ENCODE measurements at places on chromosomes 5 and 9.
A peak's percentile ranks its signal among the peaks of the same experiment; 100 is the strongest.

GRCh38 chr9:133537257-133537656 lies 2.8 kb downstream of the ADAMTSL2 start:
- H3K36me3 ChIP-seq, result no peaks in the 10 kb centered on the region
- H3K4me1 ChIP-seq, result no peaks in the 10 kb centered on the region
- no peak for DNase-seq
- H3K27ac ChIP-seq, result no peak overlapping the region
- H3K27me3 ChIP-seq, result peaks cover 38% of the 10 kb centered on the region

DNA sequence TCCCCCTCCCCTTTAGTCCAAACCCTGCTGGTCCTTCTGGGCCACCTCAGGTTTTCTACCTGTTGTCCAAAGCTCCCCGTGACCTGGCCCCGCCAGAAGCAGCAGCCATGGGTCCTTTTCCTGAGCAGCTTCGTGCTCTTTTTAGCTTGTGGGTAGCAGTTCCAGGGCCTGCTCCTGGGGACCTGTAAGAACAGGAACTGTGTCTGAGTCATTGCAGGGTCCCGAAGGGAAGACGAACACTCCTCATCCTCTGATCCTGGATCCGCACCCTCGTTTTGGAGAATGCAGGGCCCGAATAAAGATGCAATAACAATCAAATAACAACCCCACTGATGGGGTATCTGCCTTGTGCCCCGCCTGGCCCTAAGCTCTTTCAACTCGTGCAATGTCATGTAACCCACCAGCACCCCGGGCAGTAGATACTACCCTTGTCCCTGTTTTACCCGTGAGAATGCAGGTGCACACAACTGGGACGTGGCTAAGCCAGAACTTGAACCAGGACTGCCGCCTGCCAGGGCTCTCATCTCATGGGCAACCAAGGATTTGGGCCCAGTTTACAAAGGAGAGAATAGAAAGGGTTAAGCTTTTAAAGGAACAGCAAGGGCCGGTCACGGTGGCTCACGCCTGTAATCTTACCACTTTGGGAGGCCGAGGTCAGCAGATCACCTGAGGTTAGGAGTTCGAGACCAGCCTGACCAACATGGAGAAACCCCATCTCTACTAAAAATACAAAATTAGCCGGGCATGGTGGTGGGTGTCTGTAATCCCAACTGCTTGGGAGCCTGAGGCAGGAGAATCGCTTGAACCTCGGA lies 33.2 kb downstream of the NEK6 start:
- peaks cover 76% of the 10 kb centered on the region for H3K36me3 ChIP-seq
- no peaks in the 10 kb centered on the region for H3K27me3 ChIP-seq

DNA sequence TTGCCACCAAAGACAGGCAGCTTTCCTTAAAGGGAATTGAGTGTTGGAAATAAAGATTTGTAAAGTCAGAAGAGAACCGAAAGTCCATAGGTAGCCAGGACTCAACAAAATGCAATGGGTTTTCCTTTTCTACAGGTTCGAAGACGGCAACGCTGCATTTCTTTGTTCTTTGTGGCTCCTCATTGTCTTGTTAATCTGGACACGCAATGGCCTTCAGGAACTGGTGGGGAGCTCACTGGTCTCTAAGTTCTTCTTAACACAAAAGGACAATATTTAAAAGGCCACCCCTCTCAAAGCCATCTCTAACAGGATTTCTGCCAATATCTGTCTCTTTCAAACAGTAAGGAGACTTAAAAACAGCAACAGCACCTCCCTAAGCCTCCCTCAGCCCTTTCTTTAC lies 170.6 kb downstream of the RMI1 start:
- no peak for DNase-seq
- no peaks in the 10 kb centered on the region for H3K36me3 ChIP-seq
- peaks cover 11% of the 10 kb centered on the region for H3K4me1 ChIP-seq
- no peaks in the 10 kb centered on the region for H3K27me3 ChIP-seq

GRCh38 chr5:55994495-55994997 lies at the start of gene IL6ST:
IL6ST (minus strand) TSS chr5:55994963; CDS start chr5:55976278, 18,685 bp downstream.
- H3K27ac ChIP-seq, result peak within 1 kb of the TSS; percentile 98
- H3K36me3 ChIP-seq, result no peaks in the 10 kb centered on the region
- H3K4me1 ChIP-seq, result peaks cover 7% of the 10 kb centered on the region
- peak; percentile 86 for DNase-seq

DNA sequence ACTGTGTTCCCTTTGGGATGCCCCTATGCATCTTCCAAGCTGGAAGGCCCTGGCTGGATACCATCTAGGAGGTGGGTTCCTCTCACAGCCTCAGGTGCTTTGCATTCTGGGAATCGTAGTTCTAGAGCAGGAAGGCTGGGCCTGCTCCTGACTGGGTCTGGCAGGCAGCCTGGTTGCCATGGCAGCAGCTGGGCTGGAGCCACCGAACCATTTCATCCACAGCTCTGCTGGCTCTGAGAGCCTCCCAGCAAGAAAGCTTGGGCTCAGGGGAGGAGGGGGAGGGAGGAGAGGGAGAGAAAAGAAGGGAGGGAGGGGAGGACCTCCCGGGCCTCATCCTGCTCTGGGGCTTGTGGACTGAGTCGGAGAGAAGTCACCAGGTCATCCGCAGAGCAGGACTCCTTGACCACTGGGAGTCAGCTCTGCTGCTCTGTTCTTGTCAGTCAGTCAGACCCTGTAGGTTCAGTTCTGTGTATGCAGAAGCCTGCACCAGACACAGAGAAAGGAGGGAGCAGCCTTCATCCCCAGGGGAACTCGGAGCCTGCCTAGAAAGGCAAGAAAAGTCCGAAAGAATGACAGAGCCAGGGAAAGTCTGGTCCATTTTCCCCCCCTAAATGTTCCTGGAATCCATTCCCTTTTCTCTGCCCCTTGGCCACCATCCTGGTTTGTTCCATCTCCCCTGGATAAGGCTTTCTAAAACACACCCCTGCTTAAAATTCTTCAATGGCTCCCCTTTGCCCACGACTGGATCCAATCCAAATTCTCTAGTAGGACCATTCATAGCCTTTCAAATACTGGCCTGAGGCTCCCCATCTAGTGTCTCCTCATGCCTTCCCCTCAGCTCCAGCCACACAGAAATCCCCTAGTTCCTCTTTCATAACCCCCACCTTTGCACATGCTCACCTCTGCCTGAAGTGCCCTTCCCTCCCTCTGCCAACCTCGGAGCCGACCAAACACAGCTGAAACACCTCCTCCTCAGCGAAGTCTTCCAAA lies 65.4 kb upstream of the ARAP3 start:
- H3K36me3 ChIP-seq, result no peaks in the 10 kb centered on the region
- H3K27ac ChIP-seq, result no peak overlapping the region
- no peak overlapping the region for H3K4me3 ChIP-seq
- H3K27me3 ChIP-seq, result no peaks in the 10 kb centered on the region

DNA sequence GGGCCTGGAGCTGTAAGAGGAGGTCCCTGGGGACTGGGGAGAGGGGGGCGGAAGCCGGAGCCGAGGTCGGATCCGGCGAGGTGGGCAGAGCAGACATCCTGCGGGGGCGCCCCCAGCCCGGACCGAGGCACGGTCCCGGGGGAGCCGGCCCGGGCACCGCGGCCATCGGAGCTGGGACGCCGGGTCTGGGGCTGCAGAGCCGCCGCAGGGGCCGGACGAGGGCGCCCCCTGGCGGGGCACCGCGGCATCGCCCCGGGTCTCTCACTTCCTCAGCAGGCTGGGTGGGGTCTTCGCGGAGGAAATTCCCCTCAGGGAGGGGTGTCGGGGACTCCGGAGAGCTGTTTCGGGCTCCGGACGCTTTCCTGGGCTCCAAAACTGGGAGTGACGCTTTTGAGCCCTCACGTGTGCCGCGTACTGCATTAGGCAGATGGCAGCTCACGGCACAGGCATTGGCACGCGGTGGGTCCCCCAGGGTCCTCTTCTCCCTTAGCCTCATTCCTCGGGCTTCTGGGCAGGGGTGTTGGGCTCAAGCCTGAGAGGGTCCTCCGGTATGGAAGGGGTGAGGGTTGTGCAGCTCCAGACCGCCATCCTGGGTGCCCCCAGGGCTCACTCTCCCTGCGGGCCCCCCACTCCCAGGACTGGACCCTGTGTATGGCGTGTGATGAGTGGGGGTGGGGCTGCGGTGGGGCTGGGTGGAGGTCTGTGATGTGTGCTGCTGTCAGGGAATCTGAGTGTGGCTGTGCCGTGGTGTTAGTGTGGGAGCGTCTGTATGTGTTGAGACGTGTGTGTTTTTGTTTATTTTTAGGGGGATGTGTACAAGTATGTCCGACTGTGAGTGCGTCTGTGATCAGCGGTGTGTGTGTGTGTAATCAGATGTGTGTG lies 29.6 kb downstream of the LHX2 start:
- no peaks in the 10 kb centered on the region for H3K36me3 ChIP-seq
- H3K27ac ChIP-seq, result no peak overlapping the region
- H3K4me3 ChIP-seq, result peak overlapping the region; percentile 16
- peaks cover 27% of the 10 kb centered on the region for H3K27me3 ChIP-seq
